Brain pericyte (primary cell): ENCODE measurements at places on chromosomes 1 and 21.
A peak's percentile ranks its signal among the peaks of the same experiment; 100 is the strongest.

- DNase-seq: peak; percentile 52
Measured at GRCh38 chr1:201593200-201593921, 54.4 kb downstream of the NAV1 start.

- no peak for DNase-seq
Measured at GRCh38 chr1:167605576-167605975, 24.5 kb upstream of the RCSD1 start.

- no peak for DNase-seq
Measured at GRCh38 chr1:182391028-182391361, 595 bp downstream of the GLUL start.

DNA sequence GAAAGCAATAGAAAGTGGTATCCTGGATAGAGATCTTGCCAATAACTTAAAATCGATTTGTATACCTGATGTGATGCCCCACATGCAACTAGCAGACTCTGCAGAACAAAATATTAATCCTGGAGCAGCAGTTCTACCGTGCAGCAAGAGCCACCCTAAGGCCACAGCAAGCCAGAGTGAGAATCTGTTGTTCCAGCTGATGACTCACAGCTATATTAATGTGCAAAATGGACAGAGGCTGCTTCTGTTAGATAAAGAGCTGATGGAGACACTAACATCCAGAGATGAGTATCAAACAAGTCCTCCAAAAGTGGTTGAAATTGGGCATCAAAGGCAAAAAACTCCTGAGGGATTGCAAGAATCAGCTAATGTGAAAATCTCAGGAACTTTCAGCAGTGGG, 127.8 kb downstream of the MACF1 start:
- DNase-seq: no peak

- no peak for DNase-seq
Measured at GRCh38 chr1:11746795-11747487, 11.0 kb downstream of the AGTRAP start.
